HuH-7.5 (cell line): ENCODE measurements at places on chromosomes 3 and 15.

- DNase-seq, result no peak
Measured at GRCh38 chr3:52813810-52814209, 16.7 kb downstream of the ITIH4 start.

DNA sequence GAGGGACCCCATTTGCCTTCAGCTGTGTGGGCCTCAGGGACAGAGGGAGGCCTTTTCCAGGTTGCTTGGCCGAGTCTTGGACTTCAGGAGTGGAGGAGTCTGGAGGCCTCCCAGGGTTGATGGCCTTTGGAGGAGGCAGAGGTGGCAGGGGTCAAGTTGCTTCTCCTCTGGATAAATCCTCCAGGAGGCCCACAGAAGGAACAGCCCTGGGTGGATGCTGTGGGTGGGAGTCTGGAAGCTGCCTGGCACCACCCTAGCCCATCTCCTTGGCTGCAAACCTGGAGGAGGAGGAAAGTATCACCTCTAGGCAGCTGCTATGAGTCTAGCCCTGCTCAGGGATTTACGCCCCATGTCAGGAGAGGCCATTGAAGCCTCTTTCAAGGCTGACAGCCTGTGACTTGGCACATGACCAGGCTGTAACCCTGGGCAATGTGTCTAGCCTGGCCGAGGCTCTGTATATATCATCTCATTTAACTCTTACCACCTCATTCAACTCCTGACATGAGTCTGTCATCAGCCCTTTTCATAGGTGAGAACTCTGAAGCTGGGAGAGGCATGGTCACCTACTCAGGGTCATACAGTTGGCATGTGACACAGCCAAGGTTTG is 2.9 kb upstream of the PRKCD start:
- DNase-seq, result no peak

GRCh38 chr3:145739926-145740325 is 421.1 kb downstream of the PLOD2 start:
- DNase-seq, result no peak

DNA sequence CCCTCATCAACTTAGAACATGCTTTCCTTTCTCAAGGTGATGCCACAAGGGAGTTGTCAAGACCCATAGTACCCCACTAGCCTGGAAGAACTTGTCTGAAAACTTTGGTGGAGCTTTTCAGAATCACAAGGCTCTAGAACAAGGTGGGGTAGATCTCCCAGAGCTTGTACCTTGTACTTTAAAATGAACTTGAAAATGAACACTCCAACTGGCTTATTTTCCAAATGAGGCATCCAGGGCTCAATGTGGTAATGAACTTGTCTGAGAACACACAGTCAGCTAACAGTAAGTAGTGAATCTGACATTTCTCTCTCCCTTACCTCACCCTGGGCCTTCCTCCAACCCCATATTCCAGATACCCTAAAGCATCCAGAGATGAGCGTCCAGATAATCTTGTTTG is 81.8 kb upstream of the THBS1 start:
- DNase-seq, result no peak

- DNase-seq, result no peak
Measured at GRCh38 chr15:101470548-101471239, 18.8 kb downstream of the PCSK6 start.

DNA sequence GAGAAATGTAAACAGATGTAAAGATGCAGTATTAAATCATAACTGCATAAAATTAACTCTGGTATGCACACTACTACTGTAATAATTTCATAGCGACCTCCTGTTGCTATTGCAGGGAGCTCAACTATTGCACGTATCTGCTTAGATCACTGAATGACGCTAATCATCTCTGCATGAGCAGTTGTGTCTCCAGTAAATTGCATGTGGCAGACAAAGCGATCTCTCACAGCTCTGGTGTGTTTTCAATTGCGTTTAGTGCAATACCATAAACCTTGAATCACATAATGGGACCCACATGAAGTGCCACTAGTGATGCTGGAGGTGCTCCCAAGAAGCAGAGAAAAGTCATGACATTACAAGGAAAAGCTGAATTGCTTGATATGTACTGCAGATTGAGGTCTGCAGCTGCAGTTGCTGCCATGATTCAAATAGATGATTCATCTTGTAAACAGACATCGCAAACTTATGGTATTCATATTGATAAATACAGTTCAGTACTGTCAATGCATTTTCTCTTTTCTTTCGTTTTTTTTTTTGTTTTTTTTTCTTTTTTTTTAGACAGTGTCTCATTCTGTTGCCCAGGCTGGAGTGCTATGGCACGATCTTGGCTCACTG is 30.2 kb upstream of the LCTL start:
- DNase-seq, result no peak

DNA sequence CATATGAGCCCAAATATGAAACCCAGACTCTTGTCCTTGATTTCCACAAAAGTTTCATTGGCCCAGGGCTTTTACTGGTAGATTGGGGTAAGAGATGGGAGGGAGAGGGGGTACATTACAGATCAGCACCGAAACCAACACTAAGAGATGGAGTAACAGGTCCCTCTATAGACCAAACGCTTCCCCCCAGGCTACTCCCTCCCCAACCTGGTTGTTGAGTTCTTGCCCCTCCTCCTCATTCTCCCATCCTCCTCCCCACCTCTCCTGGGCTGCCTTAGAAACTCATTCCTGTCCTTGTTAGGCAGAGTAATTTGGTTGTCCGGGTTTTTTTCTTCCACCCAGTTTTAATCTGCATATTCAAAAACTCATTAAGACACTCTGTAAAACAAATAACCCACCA is 74.1 kb downstream of the MESD start:
- DNase-seq, result no peak

DNA sequence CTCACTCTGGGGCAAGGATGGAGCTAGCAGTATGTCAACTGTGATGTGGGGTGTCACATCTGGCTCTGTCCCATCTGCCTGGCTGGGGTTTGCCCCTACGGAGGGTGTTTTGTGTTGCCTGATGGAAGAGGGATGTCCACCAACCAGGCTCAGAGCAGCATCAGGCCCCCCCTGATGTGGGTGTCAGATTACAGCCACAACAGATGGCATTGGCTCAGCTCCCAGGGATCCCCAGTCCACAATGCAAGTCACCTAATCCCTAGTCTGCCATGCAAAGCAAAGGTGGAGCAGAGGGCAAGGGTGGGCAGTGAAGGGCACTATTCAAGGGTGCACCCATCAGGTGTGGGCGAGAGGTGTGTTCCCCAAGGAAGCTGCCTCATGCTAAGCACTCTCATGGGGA is 48.9 kb upstream of the AMOTL2 start:
- DNase-seq, result no peak

- no peak for DNase-seq
Measured at GRCh38 chr3:102018551-102018950, 169.2 kb downstream of the NFKBIZ start.

- DNase-seq, result no peak
Measured at GRCh38 chr3:153599685-153600084, 437.7 kb downstream of the RAP2B start.

GRCh38 chr3:55486857-55487380 is at the start of gene WNT5A:
Gene WNT5A (minus strand): TSS chr3:55487306. CDS start chr3:55486985, 321 bp downstream.
- DNase-seq, result no peak

- DNase-seq, result no peak
Measured at GRCh38 chr3:170622369-170623159, 36.7 kb upstream of the SLC7A14 start.

- DNase-seq, result no peak
Measured at GRCh38 chr3:24707936-24708335, 213.3 kb upstream of the THRB start.

GRCh38 chr15:100753503-100753902 is 126.1 kb upstream of the ALDH1A3 start:
- no peak for DNase-seq

- DNase-seq, result no peak
Measured at GRCh38 chr3:66705076-66705475, 204.3 kb upstream of the LRIG1 start.

- DNase-seq, result no peak
Measured at GRCh38 chr3:120773932-120774331, 31.4 kb downstream of the GTF2E1 start.

DNA sequence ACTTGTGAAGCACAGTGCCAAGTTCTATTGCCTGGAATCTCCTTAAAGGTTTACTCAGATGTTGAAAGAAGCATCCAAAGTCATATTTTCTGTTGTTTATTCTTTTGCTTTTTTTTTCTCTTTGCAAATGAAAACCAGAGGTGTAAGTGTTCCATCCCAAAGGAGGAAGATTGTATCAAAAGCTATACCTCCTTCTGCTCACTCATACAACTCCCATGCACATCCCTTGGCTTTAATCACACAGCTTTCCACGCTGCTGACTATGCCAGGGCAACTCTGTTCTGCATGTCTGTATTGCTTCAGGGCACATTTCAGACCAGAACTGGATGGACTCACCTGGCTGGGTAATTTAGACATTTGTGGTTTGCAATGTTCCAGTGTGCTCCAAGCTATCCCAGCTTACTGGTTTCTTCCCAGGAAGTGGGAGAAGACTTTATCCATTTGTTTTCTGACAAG is 399.6 kb upstream of the TBL1XR1 start:
- no peak for DNase-seq

GRCh38 chr3:182078929-182079328 is 367.2 kb downstream of the SOX2 start:
- no peak for DNase-seq

DNA sequence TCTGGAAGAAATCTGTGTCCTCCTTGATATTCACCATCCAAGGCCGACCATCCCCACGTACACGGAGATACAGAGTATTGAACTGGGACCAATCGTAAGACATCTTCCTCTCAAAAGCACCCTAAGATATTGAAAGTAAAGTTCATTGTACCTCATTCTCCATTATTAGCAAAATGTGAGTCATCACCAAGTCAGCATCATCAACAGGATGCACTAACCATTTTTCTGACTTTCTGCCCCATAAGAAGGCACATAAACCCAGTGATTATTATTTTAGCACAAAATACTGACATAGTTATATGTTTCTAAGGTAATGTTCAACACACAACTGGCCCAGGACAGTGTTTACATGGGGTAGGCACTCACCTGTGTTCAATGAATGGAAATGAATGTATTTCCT is 7.4 kb downstream of the NDUFAF1 start:
- DNase-seq, result no peak

DNA sequence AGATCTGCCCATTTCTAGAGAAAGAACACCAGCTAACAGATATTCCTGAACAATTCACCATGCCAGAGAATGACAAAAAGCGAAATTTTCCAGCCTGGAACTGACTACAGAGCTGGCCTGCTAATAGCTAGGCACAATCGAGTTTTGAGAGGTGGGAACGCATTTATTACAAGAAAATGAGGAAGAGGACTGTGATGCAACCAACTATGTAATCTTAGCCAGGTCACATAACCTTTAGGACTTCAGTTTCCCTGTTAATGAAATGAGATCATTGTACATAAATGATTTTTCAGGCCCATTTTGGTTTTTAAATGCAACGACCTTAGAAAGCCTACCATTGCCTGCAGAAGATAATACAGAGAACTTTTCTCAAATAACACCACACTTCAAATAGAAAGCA is 72.1 kb upstream of the SETMAR start:
- DNase-seq, result no peak

- DNase-seq, result no peak
Measured at GRCh38 chr3:16692486-16693344, 87.5 kb upstream of the DAZL start.

GRCh38 chr3:119194237-119195150 is 21.1 kb downstream of the UPK1B start:
- DNase-seq, result no peak

GRCh38 chr15:31158858-31159569 is 57.5 kb upstream of the TRPM1 start:
- DNase-seq, result no peak

- no peak for DNase-seq
Measured at GRCh38 chr3:194120789-194121770, 14.9 kb upstream of the HES1 start.

DNA sequence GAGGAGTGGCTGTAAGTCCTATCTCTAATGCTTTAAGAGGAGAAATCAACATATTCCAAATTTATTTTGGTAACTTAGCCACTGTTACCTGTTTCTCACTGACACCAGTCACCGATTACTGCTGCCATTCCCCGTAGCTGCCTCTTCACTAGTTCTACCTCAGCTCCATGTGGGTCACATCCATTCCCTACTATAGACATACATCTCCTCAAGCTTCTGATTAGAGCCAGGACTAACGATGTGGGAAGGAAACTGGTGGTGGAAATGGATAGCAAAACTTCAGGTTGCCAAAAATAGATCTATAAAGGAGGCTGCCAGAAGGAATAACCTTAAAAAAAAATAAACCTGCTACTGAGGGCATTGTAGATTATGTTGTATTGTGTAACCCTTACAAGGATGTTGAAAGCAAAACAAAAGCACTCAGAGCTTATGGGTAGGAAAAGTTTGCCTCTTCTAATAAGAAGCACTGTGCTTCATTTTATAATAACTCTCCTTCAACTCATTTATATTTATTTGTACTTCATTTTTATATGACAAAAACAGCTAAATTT is 56.0 kb downstream of the KAT2B start:
- no peak for DNase-seq

GRCh38 chr3:188209034-188209433 is 55.1 kb downstream of the LPP start:
- DNase-seq, result no peak

GRCh38 chr15:90291679-90292356 is 26.3 kb downstream of the NGRN start:
- DNase-seq, result no peak

DNA sequence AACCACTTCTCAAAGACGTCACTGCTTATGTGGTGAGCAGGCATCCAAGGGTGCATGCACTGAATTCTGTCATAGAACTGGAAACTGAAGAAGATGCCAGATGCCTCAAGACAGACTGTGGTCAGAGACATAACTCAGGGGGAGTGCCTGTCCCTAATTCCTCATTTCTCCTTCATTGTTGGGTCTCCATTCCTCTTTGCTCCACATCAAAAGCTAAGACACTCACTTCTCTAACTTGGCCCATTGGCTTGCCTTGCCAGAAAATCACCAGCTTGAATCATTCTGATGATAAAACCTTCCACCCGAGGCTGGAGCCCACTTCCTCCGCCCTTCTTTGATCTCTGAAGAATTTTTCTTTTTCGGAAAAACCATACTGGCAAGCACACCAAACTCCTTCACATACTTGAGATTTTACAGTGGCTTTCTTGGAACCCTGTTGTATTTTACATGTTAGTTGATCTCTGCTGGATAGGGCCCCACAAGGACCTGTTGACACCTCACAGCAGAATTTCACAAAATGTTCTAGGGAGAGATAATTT is 69.9 kb downstream of the COL8A1 start:
- DNase-seq, result no peak

- DNase-seq, result no peak
Measured at GRCh38 chr3:143163562-143164100, 44.1 kb downstream of the CHST2 start.

DNA sequence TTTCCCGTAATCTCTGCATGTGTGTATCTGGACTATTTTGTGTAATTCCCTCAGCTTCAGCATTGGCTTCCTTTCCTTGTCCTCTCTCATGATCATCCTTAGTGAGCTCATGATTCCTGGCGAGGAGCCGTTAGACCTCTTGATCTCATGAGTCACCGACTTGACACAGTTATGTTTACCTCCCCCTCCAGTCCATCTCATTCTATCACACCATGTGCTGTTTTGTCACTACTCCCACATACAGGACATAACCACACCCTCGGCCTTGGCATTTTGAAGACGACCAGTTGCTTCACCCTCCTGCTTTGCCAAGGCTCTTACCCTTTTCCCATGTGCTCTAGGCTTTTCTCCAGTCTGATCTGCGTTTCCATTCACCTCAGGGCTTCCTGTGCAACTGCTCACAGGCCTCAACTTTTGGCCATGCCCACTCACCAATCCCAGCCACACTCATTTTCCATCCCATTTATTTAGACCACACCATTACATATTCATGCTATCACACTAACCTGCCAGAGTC is 41.5 kb downstream of the CP start:
- DNase-seq, result peak; percentile 12
